NCI-H526 treated with DMSO at 0.1 percent for 48 hours (cell line): ENCODE measurements at places on chromosomes 2 and 18.

GRCh38 chr18:72848503-72849237, 19.1 kb downstream of the NETO1 start:
- DNase-seq: no peak

- no peak for DNase-seq
Observed at GRCh38 chr2:230906471-230907230, 18.4 kb downstream of the GPR55 start.

DNA sequence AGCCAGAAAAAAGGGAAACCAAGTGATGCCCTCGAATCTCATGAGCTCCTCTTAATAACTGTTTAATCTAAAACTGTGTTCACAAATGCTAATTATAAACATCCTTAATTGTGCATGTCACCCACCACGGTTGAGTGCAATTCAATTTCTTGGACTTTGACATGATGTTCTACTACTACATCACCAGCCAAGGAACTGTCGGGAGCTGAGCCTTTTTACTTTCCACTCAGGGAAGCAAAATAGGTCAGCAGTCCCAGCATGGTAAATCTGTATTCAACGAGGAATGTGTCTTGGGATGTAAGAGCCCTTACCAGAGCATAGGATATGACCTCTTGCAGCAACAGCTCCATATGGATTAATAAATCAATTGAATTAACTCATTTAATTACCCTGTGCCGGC, 20.8 kb upstream of the REG3G start:
- DNase-seq: no peak

GRCh38 chr18:42882122-42882521, 233.4 kb downstream of the RIT2 start:
- DNase-seq: no peak

- no peak for DNase-seq
Observed at GRCh38 chr2:203412546-203413331, 84.5 kb downstream of the ABI2 start.

GRCh38 chr2:163407296-163407695, 328.5 kb downstream of the FIGN start:
- peak; percentile 27 for DNase-seq

- DNase-seq: peak; percentile 24
Observed at GRCh38 chr18:23872701-23873550, 141.6 kb upstream of the TTC39C start.

DNA sequence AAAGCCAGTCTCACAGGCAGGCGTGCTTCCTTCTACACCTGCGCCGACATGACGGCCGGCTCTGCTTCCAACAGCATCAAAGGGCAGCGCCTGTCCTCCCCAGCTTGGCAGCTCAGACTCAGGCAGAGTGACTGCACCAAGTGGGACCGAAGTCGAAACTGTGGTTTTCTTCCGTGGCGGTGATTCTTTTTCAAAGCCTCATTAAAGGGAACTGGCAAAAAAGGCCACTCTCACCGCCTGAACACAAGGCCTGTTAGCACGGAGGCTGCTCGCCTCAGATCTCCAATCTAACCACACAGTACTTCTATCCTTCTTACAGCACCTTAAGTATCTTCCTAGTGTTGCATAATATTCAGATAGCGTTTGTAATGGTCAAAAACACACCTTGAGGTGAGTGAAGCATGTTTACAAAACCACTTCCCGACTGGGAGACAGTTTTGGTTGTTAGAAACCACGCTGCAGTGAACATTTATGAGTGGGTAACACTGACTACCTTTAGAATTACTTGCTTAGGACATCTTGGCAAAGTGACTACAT, 236.4 kb downstream of the HDAC4 start:
- no peak for DNase-seq

DNA sequence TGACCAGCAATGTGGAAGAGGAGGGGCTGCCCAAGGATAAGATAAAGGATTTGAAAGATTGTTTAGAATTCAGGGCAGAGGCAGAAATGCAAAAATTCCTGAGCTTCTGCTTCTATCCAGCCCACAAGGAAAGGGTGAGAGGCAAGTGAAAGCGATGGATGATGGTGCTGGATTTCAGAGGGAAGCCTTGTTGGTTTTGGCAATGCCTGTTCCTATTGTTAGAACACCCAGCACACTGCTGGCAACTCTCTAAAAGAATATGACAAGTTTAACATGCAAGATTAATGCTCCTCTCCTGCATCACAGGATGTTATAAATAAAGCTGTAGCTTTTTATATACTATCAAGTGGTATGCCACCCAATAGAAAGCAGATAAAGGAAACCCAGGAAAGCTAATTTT, 92.6 kb downstream of the ZNF385B start:
- DNase-seq: no peak

DNA sequence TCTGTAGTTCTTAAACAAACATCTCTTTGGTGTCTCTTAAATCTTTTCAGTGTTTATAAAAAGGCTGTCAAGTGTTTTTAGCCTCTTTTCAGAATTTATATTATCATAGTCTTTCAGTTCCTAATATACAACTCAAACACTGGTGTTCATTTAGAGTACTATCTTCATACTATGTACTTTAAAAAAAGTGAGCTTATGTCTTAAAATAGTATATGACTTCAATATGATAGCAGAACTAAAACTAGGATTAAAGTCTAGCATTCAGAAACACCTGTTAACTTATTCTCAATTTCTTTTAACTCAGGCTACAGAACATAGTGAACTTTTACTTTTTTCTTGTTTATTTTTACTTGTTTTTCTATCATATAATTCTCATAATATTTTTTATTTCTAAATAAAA, 14.7 kb upstream of the IKZF2 start:
- no peak for DNase-seq

- DNase-seq: no peak
Observed at GRCh38 chr18:72692595-72692994, 148.5 kb upstream of the CBLN2 start.

DNA sequence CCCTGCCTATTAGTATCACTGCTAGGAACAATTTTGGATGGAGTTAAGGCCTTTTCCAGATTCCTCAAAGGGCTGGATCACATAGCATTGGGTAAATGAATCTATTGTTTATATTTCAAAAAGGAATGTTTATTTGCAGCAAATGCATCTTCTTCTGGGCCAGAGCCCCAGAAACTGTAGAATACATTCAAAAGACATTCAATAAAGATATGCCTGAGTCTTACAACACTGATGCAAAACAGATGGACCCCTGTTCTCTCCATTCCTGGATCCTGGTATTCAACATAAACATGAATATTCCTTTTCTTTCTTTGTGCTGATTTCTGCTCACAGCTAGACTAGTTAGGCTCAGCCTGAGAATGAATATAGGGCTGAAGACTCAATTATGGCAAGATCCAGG, 227.2 kb upstream of the KLHL29 start:
- DNase-seq: no peak

DNA sequence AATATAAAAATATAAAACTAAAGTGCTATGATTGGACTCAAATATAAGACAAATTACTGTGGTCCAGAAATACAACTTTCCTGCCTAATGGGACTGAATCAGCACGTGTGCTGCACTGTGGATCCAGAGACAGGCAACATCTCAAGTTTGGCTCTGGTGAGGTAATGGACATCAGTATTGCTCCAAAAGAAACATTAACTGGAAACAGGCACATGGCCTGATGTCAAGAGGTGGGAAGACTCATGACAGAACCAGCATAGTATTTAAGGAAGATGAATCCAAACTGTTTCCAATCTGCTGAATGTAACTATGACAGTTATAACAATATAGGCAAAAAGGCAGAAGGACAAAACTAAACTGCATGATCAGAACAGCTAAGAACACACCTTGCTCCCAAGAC, 354.6 kb downstream of the FSIP2 start:
- no peak for DNase-seq

- no peak for DNase-seq
Observed at GRCh38 chr2:64250751-64251423, 106.7 kb upstream of the PELI1 start.
